ENCODE measurements at places on chromosomes 5 and 9. TPM values are rescaled to one million over a fixed set of nuclear protein-coding genes. Genes with fewer than 3 reads are reported as not detected.
A peak's percentile ranks its signal among the peaks of the same experiment; 100 is the strongest.

GFI1B gene
- total RNA-seq: not detected

IL9 gene
- total RNA-seq: not detected

TMEM252 gene
- not detected for total RNA-seq

GRCh38 chr5:142325725-142326479, 1.1 kb upstream of the SPRY4 start:
- H3K36me3 ChIP-seq: no peaks in the 10 kb centered on the region
- H3K4me3 ChIP-seq: peak overlapping the region; percentile 63
- no peaks in the 10 kb centered on the region for H3K27me3 ChIP-seq

GRCh38 chr5:169054506-169054905, 246.4 kb downstream of the SLIT3 start:
- no peak overlapping the region for H3K4me3 ChIP-seq
- no peaks in the 10 kb centered on the region for H3K36me3 ChIP-seq
- no peaks in the 10 kb centered on the region for H3K4me1 ChIP-seq
- H3K27me3 ChIP-seq: no peaks in the 10 kb centered on the region

- no peaks in the 10 kb centered on the region for H3K27me3 ChIP-seq
- H3K4me1 ChIP-seq: no peaks in the 10 kb centered on the region
- H3K36me3 ChIP-seq: no peaks in the 10 kb centered on the region
- no peak overlapping the region for H3K27ac ChIP-seq
- DNase-seq: peak; percentile 29
Measured at GRCh38 chr5:112390327-112390726, 28.8 kb downstream of the EPB41L4A start.
